ENCODE measurements at places on chromosomes 2 and 18.

DNA sequence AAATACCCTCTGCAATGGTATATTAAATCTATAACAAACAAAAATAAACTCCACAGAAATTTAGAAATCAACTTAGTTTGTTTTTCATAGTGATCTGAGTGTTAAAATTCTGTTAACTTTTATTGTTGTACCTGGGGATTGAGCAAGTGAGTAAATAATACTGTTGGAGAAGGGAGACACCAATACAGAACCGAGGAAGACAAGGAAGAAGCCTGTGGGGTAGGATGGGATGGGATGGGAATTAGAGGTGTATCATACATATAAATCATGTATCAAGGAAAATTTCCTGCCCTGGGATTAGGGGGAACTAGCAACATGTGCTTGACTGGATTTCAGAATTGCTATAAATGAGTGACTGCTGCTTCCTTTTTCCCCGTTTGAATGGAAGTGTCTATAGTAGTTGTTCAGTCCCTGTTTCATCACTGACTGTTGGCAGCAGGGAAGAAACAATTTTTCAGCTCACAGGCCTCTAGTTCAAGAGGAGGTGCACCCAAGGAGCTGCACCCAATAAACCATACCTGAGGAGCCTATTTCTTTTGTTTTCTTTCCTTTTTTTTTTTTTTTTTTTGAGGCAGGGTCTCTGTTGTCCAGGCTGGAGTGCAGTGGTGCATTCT, 53.1 kb downstream of the SP110 start:
- no peak for DNase-seq

DNA sequence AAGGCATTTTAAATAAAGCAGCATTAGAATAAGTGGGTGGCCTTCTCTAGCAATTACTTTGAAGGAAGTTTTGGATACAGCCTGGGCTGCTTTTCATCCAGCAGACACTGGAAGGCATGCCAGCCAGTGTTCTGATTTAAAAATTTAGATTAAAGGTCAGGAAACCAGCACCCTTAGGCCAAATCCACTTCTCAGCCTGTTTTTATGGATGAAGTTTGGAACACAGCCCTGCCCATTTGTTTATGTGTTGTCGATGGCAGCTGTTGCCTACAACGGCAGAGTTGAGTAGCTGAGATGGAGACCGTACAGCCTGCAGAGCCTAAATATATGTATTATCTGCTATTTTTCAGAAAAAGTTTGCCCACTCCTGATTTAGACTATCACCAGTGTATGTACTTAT, 313.6 kb upstream of the ACVR2A start:
- no peak for DNase-seq

GRCh38 chr2:140498360-140498759, 1632.5 kb downstream of the LRP1B start:
- DNase-seq, result no peak

DNA sequence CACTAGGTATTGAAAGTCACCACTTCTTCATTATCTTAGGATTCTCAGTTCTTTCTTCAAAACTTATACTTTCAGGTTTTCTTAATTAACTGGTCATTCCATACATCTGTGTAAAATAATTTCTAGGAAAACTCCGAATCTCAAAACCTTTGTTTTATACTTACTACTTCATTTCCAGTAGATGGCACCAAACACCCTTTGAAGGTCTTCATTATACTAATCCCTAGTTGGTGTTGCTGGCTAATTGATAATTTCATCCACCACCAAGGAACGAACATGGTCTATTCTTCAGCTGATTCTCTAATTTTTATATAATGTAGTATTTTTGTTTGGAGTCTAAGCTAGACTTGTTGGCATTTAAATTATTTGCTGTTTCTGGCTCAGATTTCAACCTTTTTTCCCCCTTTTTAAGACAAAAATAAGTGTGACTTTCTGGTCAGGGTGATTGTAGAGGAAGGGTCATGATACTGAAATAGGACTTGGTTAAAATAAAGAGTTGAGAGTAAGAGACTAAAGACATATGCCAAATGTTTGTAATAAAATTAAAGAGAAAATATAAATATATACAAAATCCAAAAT, 2.8 kb upstream of the MXD1 start:
- no peak for DNase-seq

DNA sequence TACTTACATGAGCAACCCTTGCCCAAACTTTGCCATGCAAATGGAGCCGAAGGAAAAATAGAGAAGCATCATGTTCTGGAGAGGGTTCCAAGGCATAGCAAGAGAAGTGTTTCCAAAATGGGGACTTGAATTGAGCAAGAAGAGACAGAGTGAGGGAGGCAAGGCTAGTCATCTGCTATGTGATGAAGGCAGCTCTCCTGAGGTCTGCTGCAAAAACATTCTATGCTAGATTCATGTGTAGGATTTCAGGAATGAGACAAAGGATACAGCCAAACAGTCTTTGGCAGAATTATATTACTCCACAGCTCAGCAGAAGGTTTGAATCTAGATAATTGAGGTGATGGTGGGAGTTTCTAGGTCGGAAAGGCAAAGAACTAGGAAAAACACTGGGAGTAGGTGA, 24.1 kb upstream of the MRPL19 start:
- DNase-seq, result no peak

- DNase-seq, result no peak
Measured at GRCh38 chr2:660586-661359, 16.4 kb downstream of the TMEM18 start.

DNA sequence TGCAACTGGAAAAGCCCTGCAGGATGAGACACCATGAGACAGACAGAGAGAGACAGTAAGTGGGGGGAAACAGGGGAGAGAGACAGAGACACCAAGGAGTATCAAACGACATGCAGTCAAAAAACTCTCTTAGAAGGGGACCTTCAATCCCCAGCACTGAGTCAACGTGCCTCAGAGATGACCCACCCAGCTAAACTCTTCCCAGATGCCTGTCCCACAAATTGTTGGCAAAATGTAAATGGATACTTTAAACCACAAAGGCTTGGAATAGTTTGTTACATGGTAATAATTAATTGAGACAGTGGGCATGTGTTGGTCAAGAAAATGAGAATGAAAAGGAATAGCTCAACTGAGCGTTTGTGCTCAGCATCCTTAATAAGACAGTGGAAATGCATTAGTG, 98.3 kb downstream of the GRB14 start:
- no peak for DNase-seq

- DNase-seq, result no peak
Measured at GRCh38 chr2:219158586-219158985, 2.0 kb downstream of the NHEJ1 start.

DNA sequence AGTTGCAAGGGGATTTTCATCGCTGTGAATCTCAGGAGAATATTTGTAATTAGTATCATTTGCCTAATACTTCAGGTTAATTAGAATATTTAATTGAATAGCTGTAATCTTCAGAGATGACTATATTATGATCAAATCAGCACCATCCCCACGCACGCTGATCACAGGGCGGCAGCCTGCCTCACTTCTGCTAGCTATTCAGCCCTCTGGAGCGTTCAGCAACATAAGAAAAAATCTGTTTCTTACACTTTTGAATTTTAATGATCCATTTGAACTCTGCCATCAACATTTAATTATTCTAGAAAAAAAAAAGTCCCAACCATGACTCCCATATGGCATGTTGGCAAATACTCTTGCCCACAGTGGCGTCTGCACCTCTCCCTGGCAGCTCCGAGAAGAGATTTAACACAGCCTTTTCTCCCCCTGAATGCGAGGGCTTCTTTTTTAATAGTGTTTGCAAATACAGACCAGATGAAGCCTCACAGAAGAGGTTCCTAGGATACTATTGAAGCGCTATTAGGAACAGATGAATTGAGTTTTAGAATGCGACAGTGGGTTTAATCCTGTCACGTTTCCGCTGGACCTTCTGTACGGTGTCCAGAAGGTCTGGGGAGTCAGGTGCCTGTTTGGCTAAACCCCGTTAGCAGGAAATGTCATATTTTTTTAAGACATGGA, 731.9 kb upstream of the SALL3 start:
- DNase-seq, result no peak

DNA sequence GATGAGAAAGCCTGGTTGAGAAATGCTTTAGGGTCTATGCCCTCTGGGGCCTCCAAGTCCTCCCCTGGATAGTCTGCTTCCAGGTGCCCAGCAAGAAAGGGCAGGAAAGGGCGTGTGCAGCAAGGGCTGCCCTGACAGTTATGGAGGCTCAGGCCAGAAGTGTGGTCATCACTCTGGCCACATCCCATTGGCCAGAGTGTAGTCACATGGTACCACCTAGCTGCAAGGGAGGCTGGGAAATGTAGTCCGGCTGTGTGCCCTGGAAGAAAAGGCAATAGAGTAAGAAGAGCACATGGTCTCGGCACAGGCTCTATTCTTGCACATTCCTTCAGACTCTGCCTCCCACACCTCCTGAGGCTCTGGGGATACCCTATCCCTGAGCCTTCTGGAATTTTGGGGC, 35.7 kb downstream of the ODC1 start:
- DNase-seq, result no peak

GRCh38 chr2:20423847-20424246, 23.0 kb upstream of the RHOB start:
- no peak for DNase-seq

All from stimulated activated CD8-positive, alpha-beta memory T cell treated with anti-CD3 and anti-CD28 coated beads, Interleukin-4, amount 100 ng/mL, for 1 hour (primary cell).